ENCODE measurements at places on chromosomes 1 and 21.

- DNase-seq, result no peak
Observed at GRCh38 chr1:22916471-22916820, 56.2 kb downstream of the LACTBL1 start.

DNA sequence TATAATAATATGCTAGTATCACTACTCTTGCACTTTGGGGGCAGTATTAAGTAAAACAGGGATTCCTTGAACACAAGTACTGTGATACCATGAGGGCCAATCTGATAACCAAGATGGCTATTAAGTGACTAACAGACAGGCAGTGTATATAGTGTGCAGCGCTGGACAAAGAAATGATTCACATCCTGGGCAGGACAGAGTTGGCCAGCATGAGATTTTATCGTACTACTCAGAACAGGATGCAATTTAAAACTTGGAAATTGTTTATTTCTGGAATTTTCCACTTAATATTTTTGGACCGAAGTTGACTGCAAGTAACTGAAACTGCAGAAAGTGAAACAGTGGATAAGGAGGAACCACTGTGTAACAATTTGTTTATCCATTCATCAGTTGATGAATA, 74.6 kb downstream of the DNTTIP2 start:
- no peak for DNase-seq

DNA sequence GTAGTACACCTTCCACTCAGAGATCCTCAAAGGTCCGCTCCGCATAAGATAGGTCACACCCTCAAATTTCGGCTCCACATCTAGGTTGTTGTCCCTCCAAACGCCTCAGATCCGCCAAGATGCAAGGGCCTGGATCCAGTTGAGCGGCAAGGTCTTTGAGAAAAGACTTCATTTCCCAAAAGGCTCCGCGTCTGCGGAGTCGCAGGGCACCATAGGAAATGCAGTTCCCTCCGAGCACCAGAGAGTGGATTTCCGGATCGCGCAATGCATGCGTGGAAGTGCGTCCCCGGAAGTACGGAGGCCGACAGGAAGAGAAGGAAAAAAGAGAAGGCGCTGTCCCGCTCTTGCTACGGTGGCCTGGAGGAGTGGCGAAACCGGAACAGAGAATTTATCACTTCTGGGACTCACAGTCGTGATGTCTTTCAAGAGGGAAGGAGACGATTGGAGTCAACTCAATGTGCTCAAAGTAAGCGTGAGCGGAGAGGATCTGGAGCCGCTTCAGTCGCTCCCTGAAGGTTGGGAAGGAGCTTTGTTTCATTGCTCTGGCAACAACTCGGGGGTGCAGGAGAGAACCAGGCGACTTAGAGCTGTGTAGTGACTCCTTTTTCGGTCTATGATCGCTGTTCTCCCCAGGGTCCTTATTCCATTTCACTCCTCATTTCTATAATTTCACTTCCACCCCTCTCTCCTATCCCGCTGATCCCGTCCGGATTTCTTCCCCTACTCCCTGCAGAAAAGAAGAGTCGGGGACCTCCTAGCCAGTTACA, at the start of the genes LYSMD1 and SCNM1:
TSS of gene LYSMD1 (minus strand) at position 165 of the 767 bp plus-strand sequence. CDS start 644 bp downstream, outside the sequence.
TSS of gene SCNM1 (plus strand) at position 407 of the 767 bp plus-strand sequence. CDS start at position 416, 9 bp downstream.
- peak; percentile 80 for DNase-seq

GRCh38 chr1:199272628-199273086, 633.8 kb downstream of the PTPRC start:
- no peak for DNase-seq

GRCh38 chr1:233513431-233513830, 100.5 kb upstream of the KCNK1 start:
- DNase-seq, result no peak

GRCh38 chr1:93681101-93681988, at the start of gene BCAR3:
Gene BCAR3 (minus strand): TSS chr1:93681837. CDS start chr1:93674930, 6,907 bp downstream.
- DNase-seq, result no peak

DNA sequence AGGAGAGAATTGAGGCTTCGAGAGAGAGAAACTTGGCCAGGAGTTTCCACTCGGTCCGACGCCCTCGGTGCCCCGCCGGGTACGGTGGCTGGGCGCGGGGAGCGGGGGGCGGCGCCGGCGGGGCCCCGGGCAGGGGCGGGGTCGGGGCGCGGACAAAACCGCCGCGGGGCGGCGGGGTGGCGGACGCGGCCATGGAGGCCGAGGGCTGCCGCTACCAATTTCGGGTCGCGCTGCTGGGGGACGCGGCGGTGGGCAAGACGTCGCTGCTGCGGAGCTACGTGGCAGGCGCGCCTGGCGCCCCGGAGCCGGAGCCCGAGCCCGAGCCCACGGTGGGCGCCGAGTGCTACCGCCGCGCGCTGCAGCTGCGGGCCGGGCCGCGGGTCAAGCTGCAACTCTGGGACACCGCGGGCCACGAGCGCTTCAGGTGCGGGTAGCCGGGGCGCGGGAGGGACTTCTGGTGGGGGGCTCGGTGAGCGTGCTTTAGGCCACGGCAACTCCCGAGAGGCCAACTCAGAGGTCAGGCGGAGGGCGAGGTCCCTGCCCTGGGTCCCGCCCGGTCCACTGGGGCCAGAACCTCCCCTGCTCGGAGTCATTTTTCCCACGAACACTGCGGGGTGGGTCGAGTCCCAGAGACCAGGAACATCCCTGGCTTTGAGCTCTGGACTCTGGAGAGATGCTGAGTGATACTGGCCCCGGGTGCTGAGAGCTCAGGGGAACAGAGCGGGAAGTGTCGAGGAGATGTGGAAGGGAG, 431 bp downstream of the RAB42 start:
- DNase-seq, result no peak

- no peak for DNase-seq
Observed at GRCh38 chr1:42931108-42931539, 27.5 kb downstream of the SLC2A1 start.
